ENCODE measurements at places on chromosomes 12 and 14. TPM values are rescaled to one million over a fixed set of nuclear protein-coding genes. Genes with fewer than 3 reads are reported as not detected.
A peak's percentile ranks its signal among the peaks of the same experiment; 100 is the strongest.

GRCh38 chr12:120668868-120669840 is 17.8 kb upstream of the MLEC start:
- no peaks in the 10 kb centered on the region for H3K4me1 ChIP-seq
- H3K36me3 ChIP-seq, result no peaks in the 10 kb centered on the region
- DNase-seq, result no peak
- H3K4me3 ChIP-seq, result no peak overlapping the region
- no peak overlapping the region for H3K27ac ChIP-seq

GRCh38 chr14:31990926-31991572 is 86.1 kb upstream of the ARHGAP5 start:
- peaks cover 8% of the 10 kb centered on the region for H3K4me1 ChIP-seq
- DNase-seq, result no peak
- no peaks in the 10 kb centered on the region for H3K36me3 ChIP-seq
- no peak overlapping the region for H3K27ac ChIP-seq
- H3K4me3 ChIP-seq, result no peak overlapping the region

GRCh38 chr12:45327823-45328383 is 112.0 kb downstream of the ANO6 start:
- H3K27ac ChIP-seq, result no peak overlapping the region
- H3K4me1 ChIP-seq, result peaks cover 4% of the 10 kb centered on the region
- no peak for DNase-seq
- no peaks in the 10 kb centered on the region for H3K27me3 ChIP-seq
- H3K36me3 ChIP-seq, result no peaks in the 10 kb centered on the region

GRCh38 chr12:45655186-45655585 is 74.3 kb upstream of the ARID2 start:
- DNase-seq, result peak; percentile 33
- no peak overlapping the region for H3K27ac ChIP-seq
- no peaks in the 10 kb centered on the region for H3K36me3 ChIP-seq
- H3K4me3 ChIP-seq, result no peak overlapping the region

- no peak overlapping the region for H3K27ac ChIP-seq
- no peak for DNase-seq
- no peak overlapping the region for H3K4me3 ChIP-seq
- H3K27me3 ChIP-seq, result no peaks in the 10 kb centered on the region
- no peaks in the 10 kb centered on the region for H3K4me1 ChIP-seq
Measured at GRCh38 chr14:43692706-43693105, 814.4 kb downstream of the FSCB start.

DNA sequence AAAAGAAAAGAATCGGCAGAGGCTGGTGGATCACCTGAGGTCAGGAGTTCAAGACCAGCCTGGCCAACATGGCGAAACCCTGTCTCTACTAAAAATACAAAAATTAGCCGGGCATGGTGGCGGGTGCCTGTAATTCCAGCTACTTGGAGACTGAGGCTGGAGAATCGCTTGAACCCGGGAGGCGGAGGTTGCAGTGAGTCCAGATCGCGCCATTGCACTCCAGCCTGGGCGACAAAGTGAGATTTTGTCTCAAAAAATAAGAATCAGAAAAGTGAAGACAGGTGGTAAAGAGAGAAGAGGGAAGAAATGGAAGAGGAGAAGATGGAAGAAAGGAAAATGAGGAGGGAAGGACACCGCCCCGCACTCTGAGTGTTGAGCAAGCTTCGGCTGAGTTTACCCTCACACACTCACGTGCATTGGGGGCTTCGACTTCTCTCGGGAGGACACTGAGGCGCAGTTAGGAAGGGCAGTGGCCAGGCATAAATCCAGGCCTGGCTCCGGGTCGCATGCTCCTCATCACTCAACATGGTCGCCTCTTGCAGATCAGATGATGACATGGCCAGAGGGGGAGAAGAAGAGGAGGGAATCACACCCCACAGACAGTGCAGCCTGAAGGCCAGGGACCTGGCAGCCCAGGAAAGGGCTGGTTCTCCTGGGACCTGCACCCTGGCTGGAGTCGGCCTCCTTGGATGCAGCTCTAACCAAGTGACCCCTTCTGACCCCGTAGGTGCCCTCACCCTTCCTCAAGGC is 61.1 kb downstream of the PRMT8 start:
- H3K4me3 ChIP-seq, result no peak overlapping the region
- H3K27ac ChIP-seq, result no peak overlapping the region
- no peak for DNase-seq
- H3K36me3 ChIP-seq, result peaks cover 57% of the 10 kb centered on the region

GRCh38 chr12:130435331-130435730 is 97.6 kb downstream of the PIWIL1 start:
- no peak for DNase-seq
- no peak overlapping the region for H3K27ac ChIP-seq
- H3K27me3 ChIP-seq, result peaks cover 2% of the 10 kb centered on the region
- H3K36me3 ChIP-seq, result peaks cover 21% of the 10 kb centered on the region

GRCh38 chr12:28237423-28237822 is 47.2 kb downstream of the CCDC91 start:
- DNase-seq, result peak; percentile 12

- H3K4me3 ChIP-seq, result no peak overlapping the region
- H3K27me3 ChIP-seq, result no peaks in the 10 kb centered on the region
- no peak overlapping the region for H3K27ac ChIP-seq
- H3K36me3 ChIP-seq, result no peaks in the 10 kb centered on the region
- no peak for DNase-seq
Measured at GRCh38 chr12:69067713-69068112, 134.7 kb upstream of the CPM start.

DNA sequence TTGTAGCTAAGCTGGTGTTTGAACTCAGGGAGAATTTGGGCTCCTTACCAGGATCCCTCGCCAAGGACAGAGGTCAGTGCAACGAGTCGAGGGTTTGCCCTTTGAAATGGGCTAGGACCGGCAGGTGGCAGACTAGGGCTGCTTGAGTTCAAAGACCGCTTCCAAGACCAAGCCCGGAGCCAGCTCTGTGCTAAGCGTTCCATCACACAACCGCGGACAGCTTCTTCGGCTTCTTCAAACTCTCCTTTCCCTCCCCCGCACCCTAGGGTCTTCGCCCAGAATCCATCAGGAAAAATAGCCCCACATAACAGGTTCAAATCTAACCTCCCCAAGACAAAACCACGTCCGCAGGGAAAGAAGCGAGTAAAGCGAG is 705 bp upstream of the FLVCR2 start:
- H3K36me3 ChIP-seq, result peaks cover 4% of the 10 kb centered on the region
- peak; percentile 83 for DNase-seq
- peaks cover 6% of the 10 kb centered on the region for H3K27me3 ChIP-seq
- peak overlapping the region; percentile 86 for H3K4me3 ChIP-seq

GRCh38 chr14:94501588-94502516 is 7.4 kb downstream of the SERPINA12 start:
- DNase-seq, result no peak
- no peaks in the 10 kb centered on the region for H3K36me3 ChIP-seq
- H3K4me1 ChIP-seq, result no peaks in the 10 kb centered on the region
- peaks cover 4% of the 10 kb centered on the region for H3K27me3 ChIP-seq
- no peak overlapping the region for H3K4me3 ChIP-seq
- H3K27ac ChIP-seq, result no peak overlapping the region

DNA sequence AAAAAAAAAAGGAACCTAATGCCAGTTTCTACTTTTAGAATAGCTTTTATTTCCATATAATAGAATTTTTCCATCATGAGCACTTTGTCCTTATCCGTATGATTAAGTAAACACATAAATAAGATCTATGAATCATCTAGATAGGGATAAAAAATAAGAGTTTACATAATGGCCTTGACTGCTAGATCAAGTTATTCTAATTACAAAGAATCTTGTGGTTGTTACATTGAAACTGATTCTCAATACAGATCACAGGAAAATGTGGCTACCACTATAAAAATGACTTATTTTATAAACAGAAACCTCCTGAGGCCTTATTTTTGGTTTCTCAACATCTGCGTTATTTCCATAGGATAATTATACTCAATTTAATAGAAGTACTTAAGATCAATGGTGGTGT is 34.4 kb upstream of the NDUFA12 start:
- H3K36me3 ChIP-seq, result no peaks in the 10 kb centered on the region
- no peaks in the 10 kb centered on the region for H3K27me3 ChIP-seq
- H3K4me3 ChIP-seq, result no peak overlapping the region
- H3K27ac ChIP-seq, result no peak overlapping the region
- H3K4me1 ChIP-seq, result no peaks in the 10 kb centered on the region
- no peak for DNase-seq

DNA sequence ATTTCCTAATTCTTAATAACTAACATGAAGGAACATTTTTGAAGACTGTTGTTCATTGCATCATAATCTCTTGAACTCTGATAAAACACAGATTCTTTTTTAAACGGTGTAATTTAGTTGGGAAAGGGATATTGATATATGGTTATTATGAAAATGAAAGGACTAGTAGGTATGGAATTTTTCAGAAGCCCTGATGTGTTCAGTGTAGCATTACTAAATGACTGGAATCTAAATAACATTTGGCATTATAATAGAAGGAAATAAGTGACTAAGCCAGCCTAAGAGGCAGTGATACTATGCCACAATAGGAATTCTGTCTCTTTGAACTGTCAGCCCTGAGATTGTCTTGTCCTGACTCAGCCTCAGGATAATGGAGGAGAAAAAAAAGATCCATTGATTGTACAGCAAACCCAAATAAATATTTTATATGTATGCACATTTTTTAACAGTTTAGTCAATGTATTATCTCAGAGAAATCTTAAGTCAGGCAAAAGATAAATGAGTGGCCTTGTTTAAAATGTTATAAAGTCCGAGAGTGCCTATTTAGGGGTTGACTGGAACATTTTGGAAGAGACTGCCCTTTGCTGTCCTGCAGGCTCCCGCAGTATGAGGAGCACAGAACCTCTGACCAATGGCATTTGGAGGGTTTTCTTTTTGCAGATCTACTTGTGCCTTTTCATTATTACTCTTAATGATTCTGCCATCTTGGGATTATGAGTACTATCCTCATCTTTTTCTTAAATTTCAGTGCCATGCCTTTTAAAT is 271.2 kb downstream of the EGLN3 start:
- no peak overlapping the region for H3K4me3 ChIP-seq
- peaks cover 1% of the 10 kb centered on the region for H3K27me3 ChIP-seq
- DNase-seq, result no peak
- peaks cover 11% of the 10 kb centered on the region for H3K4me1 ChIP-seq
- H3K27ac ChIP-seq, result no peak overlapping the region
- H3K36me3 ChIP-seq, result no peaks in the 10 kb centered on the region

DNA sequence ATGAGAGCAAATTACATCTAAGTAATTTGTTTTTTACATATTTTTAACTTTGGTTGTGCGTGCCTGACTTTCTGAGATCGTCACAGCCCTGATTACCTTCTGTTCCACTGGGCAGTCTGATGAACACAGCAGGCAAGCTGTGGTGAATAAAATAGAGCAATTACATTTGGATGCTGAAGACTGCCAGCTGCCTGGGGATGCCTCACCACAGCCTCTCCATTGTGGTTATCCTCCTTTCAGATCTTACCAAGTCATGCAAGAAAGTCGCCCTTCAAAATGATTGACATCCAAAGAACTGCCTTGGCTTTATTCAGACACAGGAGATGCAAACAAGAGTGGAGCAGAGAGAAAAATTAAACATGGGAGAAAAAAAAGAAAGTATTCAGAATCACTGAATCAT is 456.6 kb upstream of the TMPO start:
- no peaks in the 10 kb centered on the region for H3K4me1 ChIP-seq
- no peaks in the 10 kb centered on the region for H3K36me3 ChIP-seq
- no peaks in the 10 kb centered on the region for H3K27me3 ChIP-seq
- no peak overlapping the region for H3K27ac ChIP-seq
- no peak overlapping the region for H3K4me3 ChIP-seq

GRCh38 chr14:71362282-71362681 is 455.0 kb downstream of the PCNX1 start:
- H3K4me3 ChIP-seq, result no peak overlapping the region
- H3K4me1 ChIP-seq, result peaks cover 7% of the 10 kb centered on the region
- H3K27me3 ChIP-seq, result peaks cover 1% of the 10 kb centered on the region
- H3K36me3 ChIP-seq, result no peaks in the 10 kb centered on the region
- no peak overlapping the region for H3K27ac ChIP-seq
- no peak for DNase-seq

GRCh38 chr12:56863789-56864188 is 70.4 kb downstream of the SDR9C7 start:
- no peaks in the 10 kb centered on the region for H3K27me3 ChIP-seq
- H3K27ac ChIP-seq, result no peak overlapping the region
- no peak for DNase-seq

GRCh38 chr12:27952510-27952909 is 20.0 kb downstream of the PTHLH start:
- H3K36me3 ChIP-seq, result no peaks in the 10 kb centered on the region
- no peak overlapping the region for H3K27ac ChIP-seq
- no peak overlapping the region for H3K4me3 ChIP-seq
- H3K4me1 ChIP-seq, result peaks cover 15% of the 10 kb centered on the region
- DNase-seq, result no peak
- H3K27me3 ChIP-seq, result peaks cover 2% of the 10 kb centered on the region

DNA sequence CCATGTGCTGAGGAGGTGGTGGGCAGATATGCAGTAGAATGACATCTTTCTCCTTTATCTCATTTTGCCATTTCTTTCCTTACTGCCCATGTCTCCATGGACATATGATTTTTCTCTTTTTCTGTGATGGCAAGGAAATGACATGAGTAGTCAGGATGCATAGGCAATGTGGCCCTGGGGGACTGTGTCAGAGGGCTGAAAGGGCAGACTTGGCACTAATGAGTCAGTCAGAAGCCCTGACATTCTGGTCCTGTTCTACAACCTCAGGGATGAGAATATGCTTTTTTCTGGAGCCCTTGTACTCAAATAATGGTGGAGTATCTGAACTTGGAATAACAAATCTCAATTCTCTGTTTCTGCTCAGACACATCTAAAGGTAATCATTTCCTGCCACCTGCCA is 167.8 kb downstream of the TMEM117 start:
- no peak overlapping the region for H3K27ac ChIP-seq
- H3K36me3 ChIP-seq, result peaks cover 11% of the 10 kb centered on the region
- no peak overlapping the region for H3K4me3 ChIP-seq
- peaks cover 5% of the 10 kb centered on the region for H3K27me3 ChIP-seq
- no peak for DNase-seq

- no peak overlapping the region for H3K27ac ChIP-seq
- H3K4me3 ChIP-seq, result no peak overlapping the region
- no peaks in the 10 kb centered on the region for H3K36me3 ChIP-seq
- no peaks in the 10 kb centered on the region for H3K27me3 ChIP-seq
Measured at GRCh38 chr12:1034751-1035457, 43.9 kb downstream of the ERC1 start.

- DNase-seq, result no peak
- no peak overlapping the region for H3K4me3 ChIP-seq
- H3K27ac ChIP-seq, result no peak overlapping the region
- H3K27me3 ChIP-seq, result no peaks in the 10 kb centered on the region
- H3K4me1 ChIP-seq, result peaks cover 2% of the 10 kb centered on the region
- H3K36me3 ChIP-seq, result no peaks in the 10 kb centered on the region
Measured at GRCh38 chr14:62141139-62141538, 378.9 kb downstream of the SNAPC1 start.

Gene CNTN1
- 81.4 TPM for total RNA-seq

Gene FAM186B
- not detected for total RNA-seq

Gene HOXC13
- total RNA-seq, result not detected

Gene IGFBP6
- total RNA-seq, result not detected

Gene LIN7A
- total RNA-seq, result 41.9 TPM

Gene BTBD7
- 41.1 TPM for total RNA-seq

Gene OR4Q3
- total RNA-seq, result not detected

Gene ADAM20
- 1.3 TPM for total RNA-seq

Gene OR10G3
- not detected for total RNA-seq

Gene PRPH
- 2,189 TPM for total RNA-seq

Gene CHGA
- 663 TPM for total RNA-seq

Gene CCDC38
- not detected for total RNA-seq

Gene PHETA1
- total RNA-seq, result 33.2 TPM

Gene LRIG3
- total RNA-seq, result 6.9 TPM

Gene RASSF8
- 41.3 TPM for total RNA-seq

Gene TAC3
- 0.74 TPM for total RNA-seq

Gene SLC6A13
- 0.91 TPM for total RNA-seq

Gene SVOP
- total RNA-seq, result 79.3 TPM

Measured in glutamatergic neuron (in vitro differentiated cells).